ENCODE measurements at places on chromosomes 4 and X.

DNA sequence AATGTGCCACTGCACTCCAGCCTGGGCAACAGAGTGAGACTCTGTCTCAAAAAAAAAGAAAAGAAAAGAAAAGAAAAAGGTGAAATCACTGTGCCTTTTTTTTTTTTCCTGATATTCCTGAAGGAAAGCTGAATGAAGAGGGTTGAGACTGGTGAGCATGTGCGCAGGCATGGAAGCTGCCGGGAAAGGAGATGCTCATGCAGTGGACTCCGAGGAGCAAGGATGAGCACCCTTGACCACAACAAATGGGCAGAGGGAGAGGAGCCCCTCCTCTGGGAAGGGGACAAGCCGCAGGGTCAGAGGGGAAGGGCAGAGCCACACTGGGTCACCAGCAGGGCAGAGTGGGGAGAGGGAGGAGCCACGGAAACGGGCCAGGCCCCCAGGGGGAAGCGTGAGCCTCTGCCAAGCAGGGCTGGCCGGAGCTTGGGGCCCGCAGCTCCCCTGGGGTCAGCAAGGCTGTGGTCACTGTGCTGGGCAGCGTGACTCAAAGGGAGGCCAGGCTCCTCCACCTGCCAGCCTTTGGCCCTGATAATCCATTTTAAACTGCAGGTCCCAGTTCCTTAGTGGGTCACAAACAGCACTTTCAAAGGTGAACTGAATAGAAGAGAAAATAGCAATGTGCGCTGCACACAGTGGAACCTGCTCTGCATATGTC is 79.8 kb downstream of the NAT8L start:
- DNase-seq = no peak

- no peak for DNase-seq
Measured at GRCh38 chr4:109957227-109957626, 44.5 kb downstream of the EGF start.

DNA sequence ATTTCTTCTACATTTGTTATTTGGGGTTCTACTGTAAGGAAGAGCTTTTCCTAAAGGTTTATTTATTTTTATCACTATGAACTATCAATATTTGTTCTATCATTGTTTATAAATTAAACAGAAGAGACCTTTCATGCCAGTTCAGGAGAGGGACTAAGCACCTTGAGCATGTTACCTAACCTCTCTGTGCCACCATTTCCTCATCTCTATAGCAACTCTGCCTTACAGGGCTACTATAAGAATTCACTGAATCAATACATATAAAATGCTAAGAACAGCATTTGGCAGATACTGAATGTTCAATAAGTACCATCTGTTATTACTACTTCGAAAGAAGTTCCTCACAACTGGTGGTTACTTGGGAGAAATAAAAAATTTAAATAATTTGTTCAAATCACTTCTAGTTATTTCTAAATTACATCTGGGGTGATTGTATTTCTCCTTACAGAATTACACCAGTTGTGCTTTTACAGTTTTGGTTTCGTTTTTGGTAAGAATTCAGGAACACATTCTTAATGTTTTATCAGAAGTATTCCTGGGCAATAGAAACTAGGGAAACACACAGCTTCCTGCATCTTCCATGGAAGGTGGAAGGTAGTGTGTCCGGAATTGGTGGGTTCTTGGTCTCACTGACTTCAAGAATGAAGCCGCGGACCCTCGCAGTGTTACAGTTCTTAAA is 32.9 kb downstream of the EREG start:
- no peak for DNase-seq

DNA sequence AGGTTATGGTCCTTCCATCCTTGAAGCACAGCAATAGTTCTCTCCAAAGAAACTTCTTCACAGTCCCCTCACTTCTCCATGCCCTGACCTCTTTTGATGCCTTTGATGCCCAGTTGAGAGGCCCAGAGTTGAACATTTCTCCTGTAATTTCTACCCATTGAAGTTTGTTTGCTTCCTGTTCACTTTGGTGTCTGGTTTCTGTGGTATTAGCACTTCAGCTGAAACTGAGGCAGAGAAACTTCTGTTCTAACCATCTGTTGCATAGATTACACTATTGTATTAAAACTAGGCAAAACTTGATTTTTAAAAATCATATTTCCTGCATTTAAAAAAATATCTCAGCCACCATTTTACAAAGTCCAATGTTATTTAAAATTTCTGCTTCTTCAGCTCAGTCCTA is 89.8 kb upstream of the ADGRG2 start:
- no peak for DNase-seq

- no peak for DNase-seq
Measured at GRCh38 chr4:8281519-8282133, 12.1 kb downstream of the HTRA3 start.

- DNase-seq = no peak
Measured at GRCh38 chr4:85734424-85734831, 259.5 kb downstream of the ARHGAP24 start.

DNA sequence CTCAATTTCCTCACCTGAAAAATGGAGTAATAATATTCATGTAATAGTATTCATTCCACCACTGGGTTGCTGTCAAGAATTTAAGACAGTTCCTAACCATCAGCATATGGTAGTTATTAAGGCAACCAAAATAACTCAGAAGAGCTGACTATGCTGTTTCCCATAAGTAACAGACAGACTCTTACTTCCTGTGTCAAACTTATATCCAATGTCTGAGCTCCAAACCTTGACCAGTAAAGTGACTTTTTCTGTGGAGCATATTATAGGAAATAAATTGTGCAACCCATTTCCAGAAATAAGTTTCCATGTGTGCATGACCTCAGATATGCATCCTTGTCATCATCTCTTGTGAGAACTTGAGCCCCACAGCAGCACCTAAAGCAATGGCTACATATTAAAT is 78.8 kb downstream of the HADH start:
- no peak for DNase-seq

DNA sequence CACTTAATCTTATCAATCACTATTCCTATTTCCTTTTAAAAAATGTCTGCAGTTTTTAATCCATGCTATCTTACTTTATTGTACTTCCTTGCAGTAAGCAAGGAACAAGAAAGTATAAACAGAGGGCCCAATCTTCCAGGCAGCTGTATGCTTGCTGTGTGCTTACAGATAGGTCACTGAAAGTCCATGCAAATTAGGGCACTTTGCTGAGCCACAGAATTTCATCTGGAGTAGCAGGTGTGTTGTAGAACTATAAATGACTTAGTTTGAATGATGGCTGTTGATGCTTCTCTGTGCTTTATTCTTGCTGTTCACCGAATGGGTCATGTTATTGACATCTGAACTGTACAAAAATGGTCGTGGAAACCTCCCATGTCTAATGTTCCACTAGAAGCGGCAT is 154.6 kb downstream of the ATOH1 start:
- no peak for DNase-seq

- no peak for DNase-seq
Measured at GRCh38 chr4:127622921-127623796, 9.6 kb upstream of the INTU start.

DNA sequence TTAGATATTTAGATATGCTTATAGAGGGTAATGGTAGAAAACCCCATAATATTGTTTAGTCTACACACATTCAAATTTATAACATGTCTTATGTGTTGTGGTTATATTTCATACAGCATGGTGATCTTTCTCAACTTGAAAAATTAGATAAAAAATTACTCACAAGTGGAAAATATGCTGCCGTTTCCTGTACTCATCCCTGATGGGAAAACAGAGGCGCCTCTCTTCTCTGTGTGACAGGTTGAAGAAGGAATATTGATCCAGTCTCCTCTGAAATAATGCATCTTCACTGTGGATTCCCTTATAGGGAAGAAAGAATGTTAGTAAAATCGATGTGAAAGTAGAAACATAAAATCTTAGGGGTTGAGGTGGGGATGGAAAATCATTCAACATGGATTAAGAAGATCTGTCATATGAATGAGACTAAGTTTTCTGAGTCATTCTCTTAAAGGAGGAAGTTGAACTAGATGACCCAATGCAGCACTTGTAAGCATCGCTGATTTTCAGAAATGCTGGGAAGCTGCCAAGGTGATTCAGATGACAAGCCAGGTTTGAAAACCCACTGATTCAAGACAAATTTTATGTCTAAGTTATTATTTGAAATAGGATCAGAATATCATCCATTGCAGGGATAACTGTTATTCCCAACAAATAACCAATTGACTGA is 70.7 kb downstream of the ANKRD50 start:
- no peak for DNase-seq

Data from left renal cortex interstitium (tissue), 4 donors.